Fibroblast of skin of left quadriceps (primary cell): ENCODE measurements at places on chromosomes 2 and 18.
A peak's percentile ranks its signal among the peaks of the same experiment; 100 is the strongest.

GRCh38 chr2:107694667-107695066 lies 132.0 kb upstream of the RGPD4 start:
- DNase-seq, result no peak

- no peak for DNase-seq
These were observed 47.8 kb upstream of the MAPRE3 start for GRCh38 chr2:26922405-26923188.

DNA sequence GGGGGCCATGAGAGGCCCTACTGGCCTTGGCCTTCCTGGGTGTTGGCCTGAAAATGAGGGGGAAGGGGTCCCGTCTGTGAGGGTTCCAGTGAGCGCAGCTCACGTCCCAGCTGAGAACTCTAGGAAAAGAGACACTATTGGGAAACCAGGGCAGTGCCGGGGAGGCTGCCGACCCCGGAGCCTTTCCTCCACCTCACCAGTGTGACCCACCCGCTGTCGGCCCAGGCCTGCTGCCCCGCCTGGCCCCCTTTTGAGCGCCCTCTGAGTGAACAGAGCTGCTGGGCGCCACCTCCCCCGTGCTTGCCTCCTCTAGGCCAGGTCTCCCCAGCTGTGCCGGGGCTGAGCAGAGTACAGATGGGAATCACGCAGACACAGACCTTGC lies 17.5 kb upstream of the ARHGEF4 start:
- DNase-seq, result no peak

GRCh38 chr2:149330127-149331022 lies at the start of gene LYPD6:
LYPD6 (plus strand) TSS chr2:149330587; CDS start chr2:149437709, 107,122 bp downstream.
- DNase-seq, result peak; percentile 56

- DNase-seq, result no peak
These were observed 122.2 kb upstream of the MAP3K20 start for GRCh38 chr2:172953411-172953810.

DNA sequence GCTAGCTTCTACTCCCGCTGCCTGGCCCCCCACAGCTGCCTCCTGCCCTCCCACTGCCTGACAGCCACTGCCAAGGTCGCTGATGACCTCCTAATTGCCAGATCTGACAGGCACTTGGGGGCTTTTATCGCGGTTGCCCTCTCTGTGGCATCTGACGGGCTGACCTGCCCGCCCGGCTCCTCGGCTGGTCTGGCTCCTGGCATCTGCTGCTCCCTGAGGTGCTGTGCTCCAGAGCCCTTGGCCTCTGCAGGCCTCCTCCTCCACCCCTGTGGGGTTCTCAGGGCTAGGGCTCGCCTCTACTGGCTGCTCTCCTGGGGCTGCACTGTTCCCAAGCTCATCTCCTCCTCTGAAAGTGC lies 43.1 kb downstream of the INHBB start:
- DNase-seq, result no peak

DNA sequence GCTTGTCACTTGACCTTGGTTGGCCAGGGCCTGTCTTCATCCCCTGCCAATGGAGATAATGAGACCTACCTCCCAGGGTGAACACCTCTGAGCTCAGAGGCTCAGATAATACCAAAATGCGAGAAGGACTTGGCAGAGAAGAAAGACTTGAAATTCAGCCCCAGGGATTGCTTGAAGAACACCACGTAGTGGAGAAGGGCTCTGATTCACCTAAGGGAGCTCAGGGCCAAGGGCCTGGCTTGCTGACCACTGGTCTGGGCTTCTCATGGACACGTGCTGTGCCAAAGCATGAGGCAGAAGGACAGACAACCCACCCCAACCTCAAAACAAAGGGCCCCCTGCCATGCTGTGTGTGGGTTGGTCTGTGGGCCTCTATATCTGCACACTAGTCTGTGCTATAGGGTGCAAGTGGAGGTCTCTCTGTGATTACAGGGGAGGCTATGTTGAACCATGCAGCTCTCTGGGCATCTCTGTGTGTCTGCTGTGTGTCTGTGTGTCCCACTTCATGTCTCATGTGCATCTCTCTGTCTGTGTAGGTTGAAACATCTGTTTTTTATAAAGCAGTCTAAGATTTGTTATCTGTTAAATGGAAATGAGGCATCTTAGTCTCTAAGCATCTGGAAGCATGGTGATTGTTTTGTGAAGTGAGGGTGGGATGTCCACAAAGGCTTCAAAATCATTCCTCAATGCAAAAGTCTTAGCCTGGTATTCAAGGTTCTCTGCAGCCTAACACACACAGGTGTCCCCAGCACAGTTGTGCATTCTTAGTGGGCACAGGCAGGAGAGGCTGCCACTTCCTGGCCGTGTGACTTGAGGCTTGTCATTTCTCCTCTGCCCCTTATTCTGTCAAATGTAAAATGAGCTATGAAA lies 61.0 kb upstream of the EPAS1 start:
- no peak for DNase-seq

- no peak for DNase-seq
These were observed 19.0 kb downstream of the CABYR start for GRCh38 chr18:24157855-24158254.

GRCh38 chr18:48837676-48838075 lies 113.1 kb downstream of the SMAD7 start:
- no peak for DNase-seq

DNA sequence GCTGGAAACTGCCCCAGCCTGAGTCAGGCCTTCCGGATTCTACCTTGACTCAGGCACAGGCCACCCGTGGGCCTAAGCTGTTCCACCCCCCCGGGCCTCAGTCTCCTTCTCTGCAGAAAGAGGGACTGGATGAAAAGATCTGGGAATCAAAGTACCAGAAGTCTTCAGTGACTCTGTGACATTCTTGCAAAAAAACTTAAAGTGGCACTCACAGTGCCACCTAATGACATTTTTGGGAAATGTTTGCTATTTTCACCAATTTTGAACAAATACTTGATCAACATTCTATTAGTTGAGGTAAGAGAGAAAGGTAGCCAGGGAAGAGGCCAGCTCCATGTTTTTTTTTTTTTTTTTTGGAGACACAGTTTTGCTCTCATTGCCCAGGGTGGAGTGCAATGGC lies 48.3 kb upstream of the ACAA2 start:
- DNase-seq, result no peak

DNA sequence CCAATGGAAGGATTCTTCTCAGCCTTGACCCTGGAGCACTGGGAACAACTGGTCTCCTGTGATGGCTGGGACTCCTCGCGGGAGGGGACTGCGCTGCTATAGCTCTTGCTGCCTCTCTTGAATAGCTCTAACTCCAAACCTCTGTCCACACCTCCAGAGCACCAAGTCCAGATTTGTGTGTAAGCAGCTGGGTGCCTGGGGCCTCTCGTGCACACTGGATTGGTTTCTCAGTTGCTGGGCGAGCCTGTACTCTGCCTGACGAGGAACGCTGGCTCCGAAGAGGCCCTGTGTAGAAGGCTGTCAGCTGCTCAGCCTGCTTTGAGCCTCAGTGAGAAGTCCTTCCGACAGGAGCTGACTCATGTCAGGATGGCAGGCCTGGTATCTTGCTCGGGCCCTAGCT lies 28.8 kb downstream of the LIPG start:
- no peak for DNase-seq

GRCh38 chr2:108829578-108830310 lies 43.2 kb downstream of the CCDC138 start:
- DNase-seq, result no peak

DNA sequence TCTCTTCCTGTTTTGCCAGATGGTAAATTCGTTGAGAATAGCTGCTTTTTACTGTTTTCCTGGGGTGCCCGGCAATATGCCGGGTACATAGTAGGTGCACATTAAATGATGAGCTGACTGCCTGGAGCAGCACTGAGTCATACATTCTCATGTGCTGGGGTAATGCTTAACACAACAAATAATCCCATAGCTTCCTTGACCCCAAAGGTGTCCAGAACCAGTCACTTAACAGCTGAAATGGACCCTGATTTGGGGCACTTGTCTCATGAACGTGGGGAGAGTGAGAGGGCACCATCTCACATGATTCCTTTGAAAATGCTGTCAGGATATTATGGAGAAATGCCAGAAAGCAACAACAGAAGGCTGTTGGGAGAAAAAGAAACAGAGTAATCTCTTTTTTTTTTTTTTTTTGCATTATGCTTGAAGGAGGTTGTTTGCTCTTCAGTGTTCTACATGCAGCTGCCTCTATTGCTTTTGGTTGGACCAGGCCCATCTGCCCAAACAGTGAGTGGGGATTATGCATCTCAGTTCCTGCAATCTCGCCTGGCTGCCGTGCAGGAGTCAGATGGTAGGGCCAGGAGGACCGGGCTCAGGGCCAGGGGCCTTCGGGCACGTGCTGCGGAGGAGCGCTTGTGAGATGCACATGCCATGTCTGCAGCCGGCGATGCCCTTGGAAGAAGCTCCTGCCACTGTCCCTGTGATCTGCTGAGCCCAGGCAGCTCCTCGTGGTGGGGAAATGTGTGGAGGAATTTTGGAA lies 162.1 kb downstream of the SH3RF3 start:
- DNase-seq, result no peak

GRCh38 chr18:64082054-64082453 lies 66.8 kb downstream of the LINC00305 start:
- no peak for DNase-seq

DNA sequence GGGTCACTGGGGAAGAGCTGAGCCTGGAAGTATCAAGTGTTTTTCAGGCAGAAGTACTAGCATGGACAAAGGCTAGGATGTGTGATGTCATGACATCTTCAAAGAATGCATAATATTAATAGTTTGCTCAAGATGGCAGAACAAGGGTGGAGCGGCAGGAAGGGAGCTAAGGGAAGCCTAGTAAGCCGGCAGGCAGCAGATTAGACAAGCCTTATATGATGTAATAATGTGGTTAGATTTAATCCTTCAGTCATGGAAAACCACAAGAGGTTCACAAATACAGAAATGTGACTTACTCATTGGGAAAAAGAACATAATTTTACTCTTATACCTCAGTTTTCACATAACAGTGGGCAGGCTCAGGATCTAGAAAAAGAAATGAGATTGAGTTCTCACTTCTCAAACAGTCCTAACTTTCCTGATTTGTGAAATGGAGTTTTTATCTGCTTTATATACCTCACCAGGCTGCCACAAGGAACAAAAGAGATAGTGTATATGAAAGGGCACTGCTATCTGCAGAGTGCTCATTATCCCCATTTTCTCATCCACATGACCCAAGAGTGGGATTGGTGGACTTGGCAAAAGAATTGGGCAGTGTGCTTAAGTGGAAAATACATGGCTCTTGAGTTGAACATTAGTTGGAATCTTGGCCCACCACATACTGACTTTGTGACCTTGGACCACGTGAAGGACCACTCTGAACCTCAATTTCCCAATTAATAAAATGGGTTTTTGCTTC lies 89.1 kb upstream of the LHCGR start:
- DNase-seq, result peak; percentile 47

- DNase-seq, result peak; percentile 52
These were observed 364.4 kb downstream of the ZNF521 start for GRCh38 chr18:24987303-24988252.

- DNase-seq, result no peak
These were observed 32.0 kb downstream of the EFR3B start for GRCh38 chr2:25073914-25074313.

- no peak for DNase-seq
These were observed 91.9 kb downstream of the ARL4C start for GRCh38 chr2:234404957-234405356.

- no peak for DNase-seq
These were observed 28.3 kb downstream of the KCNJ13 start for GRCh38 chr2:232748038-232748437.

- DNase-seq, result no peak
These were observed 40.1 kb downstream of the DOCK10 start for GRCh38 chr2:225002039-225002655.

DNA sequence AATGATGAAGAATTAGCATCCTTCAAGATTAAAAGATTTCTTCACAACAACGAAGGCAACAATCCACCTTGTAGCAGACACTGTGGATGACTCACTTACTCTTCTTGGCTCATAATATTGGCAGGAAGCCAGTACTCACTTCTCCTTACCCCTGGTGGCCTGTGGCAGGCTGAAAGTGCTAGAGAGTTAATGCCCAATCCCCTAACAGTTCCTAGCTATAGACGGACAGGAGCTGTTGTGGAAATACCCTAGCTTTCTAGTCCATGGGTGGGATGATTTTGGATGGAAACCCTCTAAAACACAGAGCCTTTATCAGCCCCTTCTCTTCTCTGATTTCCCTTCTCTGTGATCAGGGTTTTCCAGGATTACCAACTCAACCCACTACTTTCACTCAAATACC lies 128.6 kb upstream of the NYAP2 start:
- peak; percentile 11 for DNase-seq

DNA sequence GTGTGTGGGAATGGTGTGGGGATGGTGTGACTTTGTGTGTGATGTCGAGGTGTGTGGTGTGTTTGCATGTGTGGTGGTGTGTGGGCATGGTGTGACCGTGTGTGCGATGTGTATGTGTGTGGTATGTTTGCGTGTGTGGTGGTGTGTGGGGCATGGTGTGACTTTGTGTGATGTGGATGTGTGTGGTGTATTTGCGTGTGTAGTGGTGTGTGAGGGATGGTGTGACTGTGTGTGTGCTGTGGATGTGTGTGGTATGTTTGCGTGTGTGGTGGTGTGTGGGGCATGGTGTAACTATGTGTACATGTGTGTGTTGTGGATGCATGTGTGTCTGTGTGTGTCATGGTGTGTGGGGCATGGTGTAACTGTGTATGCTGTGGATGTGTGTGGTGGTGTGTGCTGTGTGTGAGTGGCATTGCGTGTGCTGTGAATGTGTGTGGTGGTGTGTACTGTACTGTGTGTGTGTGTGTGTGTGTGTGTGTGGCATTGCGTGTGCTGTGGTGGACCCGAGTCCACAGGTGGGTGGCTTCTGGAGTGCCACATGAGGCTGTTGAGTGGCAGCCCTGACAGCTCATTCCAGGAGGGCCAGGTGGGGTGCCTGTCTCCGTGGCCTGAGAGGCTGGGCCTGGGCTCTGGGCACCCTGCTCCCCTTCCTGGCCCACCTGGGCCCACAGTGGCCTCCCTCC lies 14.7 kb downstream of the ODC1 start:
- DNase-seq, result no peak

GRCh38 chr2:233650981-233651380 lies 14.7 kb downstream of the UGT1A10 start:
- no peak for DNase-seq

GRCh38 chr2:24077879-24078278 lies 1.8 kb upstream of the SF3B6 start:
- DNase-seq, result no peak

GRCh38 chr18:75104483-75104882 lies 104.5 kb downstream of the PTGR3 start:
- no peak for DNase-seq

GRCh38 chr2:127061375-127062273 lies 45.3 kb downstream of the BIN1 start:
- no peak for DNase-seq

GRCh38 chr18:77111951-77112746 lies 20.4 kb downstream of the MBP start:
- DNase-seq, result no peak

- no peak for DNase-seq
These were observed 648.9 kb upstream of the VRK2 start for GRCh38 chr2:57397550-57398360.

DNA sequence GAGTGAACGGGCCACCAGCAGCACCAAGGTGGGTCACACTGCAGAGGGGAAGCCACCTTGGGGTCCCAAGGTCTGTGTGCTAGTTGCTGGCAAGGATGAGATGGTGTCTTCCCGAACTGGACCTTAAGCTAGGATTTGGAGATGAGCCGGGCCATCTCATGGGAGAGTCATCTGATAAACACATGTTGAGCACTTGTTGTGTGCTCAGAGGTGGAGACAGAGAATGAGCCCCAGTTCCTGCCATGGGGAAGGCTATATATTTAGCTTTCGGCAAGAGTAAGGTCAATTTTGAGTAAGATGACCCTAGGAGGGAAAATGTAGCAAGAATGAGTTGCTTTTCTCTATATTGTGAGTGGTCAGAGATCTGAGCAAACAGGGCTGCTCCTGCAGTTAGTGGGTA lies 41.4 kb upstream of the RPL31 start:
- no peak for DNase-seq

- no peak for DNase-seq
These were observed 48.8 kb downstream of the HAUS1 start for GRCh38 chr18:46152808-46153617.
